ENCODE measurements at places on chromosomes 12 and 14. TPM values are rescaled to one million over a fixed set of nuclear protein-coding genes. Genes with fewer than 3 reads are reported as not detected.

Gene RASSF9
- total RNA-seq, result 3.3 TPM

Gene PPFIA2
- total RNA-seq, result 1.8 TPM

- no peak for DNase-seq
Observed at GRCh38 chr14:28565345-28565744, 201.2 kb upstream of the FOXG1 start.

Gene ZNF385A
- total RNA-seq, result 5.6 TPM

DNA sequence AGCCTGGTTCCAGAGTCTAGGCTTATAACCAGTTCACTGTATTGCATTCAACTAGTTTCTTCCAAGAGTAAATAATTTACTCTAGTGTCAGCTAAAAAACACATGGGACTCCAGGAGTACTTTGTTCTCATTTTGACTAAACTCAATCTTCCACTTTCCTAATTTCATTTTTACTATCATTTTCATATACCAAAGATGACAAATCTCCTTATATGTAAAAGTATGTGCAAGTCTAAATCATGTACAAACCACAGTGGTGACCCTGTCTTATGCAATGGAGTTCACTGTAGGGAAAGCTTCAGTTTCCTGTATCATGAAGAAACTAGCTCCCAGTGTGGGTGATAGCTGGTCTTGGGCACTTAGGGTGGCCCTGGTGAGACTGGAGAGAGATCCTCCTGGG is 151.6 kb downstream of the HELB start:
- DNase-seq, result no peak

- no peak for DNase-seq
Observed at GRCh38 chr12:44519931-44520330, 356.2 kb downstream of the NELL2 start.

- DNase-seq, result no peak
Observed at GRCh38 chr12:87642245-87642644, 387.0 kb downstream of the C12orf50 start.

GRCh38 chr12:26721800-26722199 is 111.2 kb downstream of the ITPR2 start:
- no peak for DNase-seq

- DNase-seq, result no peak
Observed at GRCh38 chr14:96574633-96575632, 72.8 kb downstream of the PAPOLA start.

- DNase-seq, result no peak
Observed at GRCh38 chr14:23751616-23752015, 115.5 kb downstream of the DHRS2 start.

- DNase-seq, result no peak
Observed at GRCh38 chr12:108729612-108730364, 1.5 kb downstream of the CORO1C start.

Gene ARPC3
- total RNA-seq, result 298 TPM

Gene PMCH
- total RNA-seq, result not detected

GRCh38 chr12:71749666-71750065 is 5.0 kb upstream of the RAB21 start:
- no peak for DNase-seq

Gene CMA1
- 3.3 TPM for total RNA-seq

- no peak for DNase-seq
Observed at GRCh38 chr12:67633708-67634107, 14.8 kb upstream of the DYRK2 start.

All from sigmoid colon (tissue), 7 donors.